ENCODE measurements at places on chromosomes 12 and 14. TPM values are rescaled to one million over a fixed set of nuclear protein-coding genes. Genes with fewer than 3 reads are reported as not detected.

GRCh38 chr12:5178571-5178970, 134.9 kb downstream of the KCNA5 start:
- DNase-seq: no peak

DNA sequence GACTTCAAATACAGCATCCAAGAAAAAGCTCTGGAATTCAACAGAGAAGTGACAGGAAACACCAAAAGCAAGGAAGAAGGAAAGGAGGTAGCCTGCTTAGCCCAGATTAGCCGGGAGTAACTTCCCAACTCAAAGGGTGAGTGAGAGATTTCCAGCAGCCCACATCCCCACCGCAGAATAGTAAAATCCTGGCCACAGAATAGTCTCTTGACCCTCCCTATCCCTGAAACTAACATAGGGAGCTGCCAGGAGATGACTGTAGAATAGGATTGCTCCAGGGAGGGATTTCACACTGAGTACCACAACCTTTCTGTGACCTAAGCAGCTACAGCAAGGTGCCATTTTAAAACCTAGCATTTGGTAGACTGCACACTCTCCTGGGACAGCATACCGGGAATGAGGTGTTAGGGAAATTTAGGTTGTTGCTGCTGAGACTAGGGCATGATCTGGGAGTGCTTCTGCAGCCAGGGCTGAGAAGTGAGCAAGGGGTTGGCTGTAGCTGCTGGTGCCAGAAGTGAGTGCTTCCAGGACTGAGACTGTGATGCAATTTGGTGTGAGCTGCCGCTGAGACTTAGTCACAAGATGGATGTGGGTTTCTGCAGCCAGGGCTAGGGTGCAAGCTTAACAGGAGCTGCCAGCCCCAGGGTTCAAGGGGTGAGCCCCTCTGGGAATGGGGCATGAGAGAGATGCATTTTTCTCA, 66.0 kb downstream of the TMTC3 start:
- no peak for DNase-seq

Gene WIF1
- total RNA-seq: 0.62 TPM

DNA sequence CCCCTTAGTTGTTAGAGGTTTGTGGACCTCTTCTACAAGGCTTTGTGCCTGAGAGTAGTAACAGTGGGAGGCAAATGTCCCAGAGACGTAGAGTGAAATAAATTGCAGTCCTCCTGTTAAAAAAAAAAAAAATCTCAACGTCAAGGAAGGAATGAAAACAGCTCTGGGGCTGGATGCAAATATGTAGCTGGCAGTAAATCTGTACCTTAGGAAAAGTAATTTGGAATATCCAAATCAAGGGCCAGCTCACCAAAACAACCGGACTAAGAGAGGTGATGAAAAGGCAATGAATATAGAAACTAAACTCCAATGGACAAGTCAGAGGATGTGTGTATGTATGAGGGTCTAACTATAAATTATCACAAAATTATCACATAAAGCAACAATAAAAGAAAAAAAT, 27.0 kb downstream of the SINHCAF start:
- DNase-seq: no peak

Gene IGFBP6
- total RNA-seq: 54.3 TPM

DNA sequence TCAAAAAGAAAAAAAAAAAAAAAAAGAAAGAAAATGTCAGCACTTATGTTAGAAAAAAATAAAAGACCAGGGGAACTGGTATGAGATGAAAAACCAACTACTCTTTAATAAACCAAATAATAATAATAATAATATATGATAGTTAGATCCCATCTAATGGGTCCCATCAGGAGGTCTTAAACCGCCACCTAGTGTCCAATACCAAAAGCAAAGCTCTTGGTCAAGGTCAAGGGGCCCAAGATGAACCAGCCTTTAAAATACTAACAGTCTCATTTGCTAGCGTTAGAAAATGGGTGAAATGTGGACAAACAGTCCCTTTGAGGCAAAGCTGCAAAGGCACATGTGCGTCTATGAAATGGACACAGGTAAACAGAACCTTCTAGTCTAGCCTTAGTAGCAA, 12.3 kb downstream of the BRAP start:
- DNase-seq: no peak

- peak; percentile 37 for DNase-seq
These were observed 9.1 kb downstream of the KIF26A start for GRCh38 chr14:104147346-104148125.

Gene CCDC196
- total RNA-seq: not detected

DNA sequence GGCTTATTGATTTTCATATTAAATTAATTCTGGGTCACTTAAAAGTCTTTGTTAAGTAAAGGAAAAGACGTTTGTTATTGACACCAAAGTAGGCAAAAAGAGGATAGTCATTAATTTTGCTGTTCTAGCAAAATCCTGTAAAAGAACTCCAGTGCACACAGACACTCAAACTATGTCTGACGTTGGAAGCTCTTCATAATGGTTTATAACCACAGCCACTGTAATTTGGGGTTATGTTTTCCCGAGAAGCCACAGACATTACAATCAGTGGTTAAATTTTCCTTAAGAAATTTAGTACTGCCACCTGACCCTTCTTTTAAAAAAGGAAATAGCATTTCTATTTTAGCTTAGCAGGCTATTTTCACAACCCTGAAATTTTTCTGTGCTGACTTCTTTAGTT, 267.5 kb downstream of the CCDC91 start:
- DNase-seq: no peak

- no peak for DNase-seq
These were observed 204.4 kb upstream of the NUDT4 start for GRCh38 chr12:93173178-93173957.

Gene KRT86
- not detected for total RNA-seq

Gene CLEC2D
- total RNA-seq: 3.0 TPM

DNA sequence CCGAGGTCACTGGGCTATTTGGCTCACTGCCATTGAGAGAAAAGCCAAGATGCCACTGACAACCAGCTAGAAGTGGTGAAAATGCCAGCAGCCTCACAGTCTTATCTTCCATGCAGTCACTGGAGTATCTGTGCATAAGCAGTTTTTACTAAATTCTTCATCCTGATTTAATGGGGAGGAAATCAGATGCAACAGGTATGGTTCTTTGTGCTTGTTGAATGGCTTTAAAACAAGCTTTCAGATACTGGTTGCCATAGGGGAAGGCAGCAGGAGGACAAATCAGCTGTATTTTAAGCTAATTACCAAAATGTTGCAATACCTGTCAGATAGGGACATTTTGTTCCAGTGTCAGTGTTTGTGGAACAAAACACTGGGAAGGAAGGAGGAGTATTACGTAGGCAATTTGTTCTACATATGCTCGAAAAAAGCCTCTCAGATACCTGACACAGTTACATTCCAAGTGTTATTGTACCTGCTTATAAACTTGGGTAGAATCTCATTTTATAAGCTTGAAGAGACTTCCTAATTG, 54.1 kb upstream of the ARHGAP5 start:
- DNase-seq: no peak

DNA sequence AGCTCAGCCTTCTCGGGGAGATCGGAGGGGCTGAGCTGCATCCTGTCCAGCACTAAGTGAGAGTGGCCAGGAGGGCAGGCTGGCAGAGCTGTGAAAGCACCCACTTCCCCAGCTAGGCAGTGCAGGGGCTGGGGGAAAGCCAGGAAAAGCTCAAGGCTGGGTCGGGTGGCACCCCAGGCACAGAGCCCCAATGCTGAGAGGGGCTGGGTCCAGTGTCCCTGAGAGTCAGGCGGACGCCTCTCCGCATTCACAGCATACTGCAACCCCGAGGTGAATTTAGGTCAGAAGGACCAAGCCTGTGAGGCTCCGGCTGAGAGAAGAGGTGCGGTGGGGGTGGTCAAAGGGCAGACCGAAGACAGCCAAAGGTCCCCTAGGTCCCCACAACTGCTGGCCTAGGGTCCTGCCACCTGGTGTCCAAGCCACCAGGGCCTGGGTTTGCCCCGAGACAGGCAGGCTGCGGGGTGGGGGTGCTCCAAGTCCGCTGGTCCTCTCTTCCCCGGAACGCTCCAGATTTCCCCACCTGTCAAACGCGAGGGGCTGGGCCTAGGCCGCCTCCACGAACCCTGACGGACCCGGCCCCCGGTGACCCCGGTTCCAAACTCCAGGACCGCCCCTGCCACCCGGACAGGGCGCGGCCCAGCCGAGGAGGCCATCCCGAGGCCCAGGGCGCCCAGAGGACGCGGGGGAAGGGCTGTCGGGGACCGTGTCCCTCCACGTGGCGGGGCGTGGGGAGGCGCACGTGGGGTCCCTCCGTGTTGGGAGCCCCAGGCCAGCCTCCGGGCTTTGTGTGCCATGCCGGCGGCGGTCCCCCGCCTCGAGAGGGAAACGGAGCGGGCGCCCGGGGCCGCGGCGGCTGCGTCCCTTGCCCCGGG, 527 bp downstream of the CAMKK2 start:
- DNase-seq: no peak

- no peak for DNase-seq
These were observed 12.1 kb upstream of the CNIH1 start for GRCh38 chr14:54453252-54453651.

Gene HCFC2
- total RNA-seq: 9.5 TPM

GRCh38 chr12:117293510-117293909, 67.9 kb downstream of the NOS1 start:
- DNase-seq: no peak

- no peak for DNase-seq
These were observed 55.7 kb upstream of the BCL11B start for GRCh38 chr14:99327458-99328250.

Gene TAS2R14
- total RNA-seq: 0.38 TPM

DNA sequence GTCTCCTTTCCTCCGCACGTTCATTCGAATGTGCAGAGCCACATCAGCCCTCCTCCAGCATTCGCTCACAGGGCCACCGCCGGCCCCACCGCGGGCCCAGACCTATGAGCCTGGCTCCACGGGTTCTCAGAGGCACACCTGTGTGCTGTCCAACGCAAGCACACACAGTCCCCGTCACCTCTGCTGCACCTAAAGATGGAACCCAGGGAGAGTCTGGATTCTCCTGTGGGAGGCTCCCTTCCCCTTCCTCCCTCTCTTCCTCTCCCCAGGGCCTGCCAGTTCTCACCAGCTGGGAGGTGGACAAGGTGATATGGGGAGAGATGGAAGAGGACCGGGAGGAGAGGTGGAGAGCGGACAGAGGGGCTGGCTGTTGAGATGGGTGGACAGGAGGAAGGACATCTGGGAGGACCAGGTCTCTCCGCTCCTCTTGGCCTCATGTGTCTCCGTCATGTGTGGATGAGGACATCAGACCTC, 4.9 kb upstream of the AQP6 start:
- DNase-seq: no peak

- no peak for DNase-seq
These were observed 199.4 kb upstream of the LRIG3 start for GRCh38 chr12:59119676-59120075.

- no peak for DNase-seq
These were observed 842 bp downstream of the OAS2 start for GRCh38 chr12:112979041-112979680.

- no peak for DNase-seq
These were observed 129.0 kb upstream of the WSCD2 start for GRCh38 chr12:108000111-108000510.

DNA sequence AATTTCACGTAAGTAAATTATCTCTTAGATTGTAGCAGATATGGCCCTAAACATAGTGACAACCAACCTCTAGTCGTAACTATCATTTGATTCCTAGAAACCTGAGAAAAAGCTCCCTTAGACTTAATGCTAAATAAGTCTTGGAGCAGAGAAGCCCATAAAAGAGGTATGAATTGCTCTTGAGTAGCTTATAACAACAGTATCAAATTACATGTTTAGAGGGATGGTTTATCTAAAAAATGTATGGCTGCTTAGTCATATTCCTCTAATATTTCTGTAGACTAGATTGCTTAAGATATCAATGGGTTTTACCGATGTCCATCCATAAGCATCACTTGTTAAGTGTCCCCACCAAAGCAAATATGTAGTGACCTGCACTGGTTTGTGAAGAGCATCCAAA, 259.7 kb downstream of the NELL2 start:
- DNase-seq: no peak

Gene REP15
- 8.2 TPM for total RNA-seq

- no peak for DNase-seq
These were observed 151.5 kb downstream of the TTC8 start for GRCh38 chr14:88975926-88976325.

- DNase-seq: no peak
These were observed 50.8 kb upstream of the AP4S1 start for GRCh38 chr14:30974628-30975027.

DNA sequence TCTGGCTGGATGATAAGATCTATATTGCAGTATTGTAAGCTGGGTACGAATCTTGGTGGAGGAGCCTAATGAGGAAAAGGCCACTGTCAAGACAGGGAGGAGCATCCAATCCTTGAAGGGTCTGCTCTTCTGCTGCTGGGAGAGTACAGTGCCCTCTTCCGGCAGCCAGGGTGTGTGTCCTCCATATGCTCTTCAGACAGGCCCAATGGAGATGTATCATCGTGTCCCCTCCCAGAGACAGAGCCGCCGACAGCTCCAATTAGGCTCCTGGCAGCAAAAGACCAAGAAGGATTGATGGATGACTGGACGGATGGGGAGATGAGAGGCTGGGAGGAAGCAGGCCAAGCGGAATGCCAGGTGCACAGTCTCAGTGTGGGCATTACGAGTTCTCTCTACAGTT, 51.6 kb upstream of the PIWIL1 start:
- DNase-seq: no peak

Data from Right ventricle myocardium inferior (tissue), 1 donor.